ENCODE measurements at places on chromosomes 7 and 10.

GRCh38 chr7:20793694-20794394 lies 7.2 kb upstream of the SP8 start:
- no peak for DNase-seq

- DNase-seq = no peak
Measured at GRCh38 chr7:106313456-106313901, 28.7 kb upstream of the NAMPT start.

DNA sequence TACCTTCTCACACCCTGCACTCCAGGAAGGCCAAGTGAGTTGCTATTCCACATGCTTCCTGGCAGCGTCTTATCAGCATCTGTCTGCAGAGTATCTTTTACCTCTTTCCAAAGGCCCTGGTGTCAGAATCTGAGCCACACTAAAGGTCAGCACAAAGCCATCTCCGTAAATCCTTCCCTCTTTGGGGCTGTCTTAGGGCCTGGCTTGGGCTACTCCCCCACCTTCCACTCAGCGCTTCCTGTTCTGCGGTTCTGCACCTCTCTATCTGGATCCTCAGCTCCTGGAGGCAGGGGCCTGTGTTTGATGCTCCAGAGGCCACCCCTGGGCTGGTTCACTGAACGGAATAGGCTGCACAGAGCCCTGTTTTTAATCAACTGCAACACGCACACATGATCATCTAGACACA lies 334.8 kb upstream of the GALNT17 start:
- no peak for DNase-seq

DNA sequence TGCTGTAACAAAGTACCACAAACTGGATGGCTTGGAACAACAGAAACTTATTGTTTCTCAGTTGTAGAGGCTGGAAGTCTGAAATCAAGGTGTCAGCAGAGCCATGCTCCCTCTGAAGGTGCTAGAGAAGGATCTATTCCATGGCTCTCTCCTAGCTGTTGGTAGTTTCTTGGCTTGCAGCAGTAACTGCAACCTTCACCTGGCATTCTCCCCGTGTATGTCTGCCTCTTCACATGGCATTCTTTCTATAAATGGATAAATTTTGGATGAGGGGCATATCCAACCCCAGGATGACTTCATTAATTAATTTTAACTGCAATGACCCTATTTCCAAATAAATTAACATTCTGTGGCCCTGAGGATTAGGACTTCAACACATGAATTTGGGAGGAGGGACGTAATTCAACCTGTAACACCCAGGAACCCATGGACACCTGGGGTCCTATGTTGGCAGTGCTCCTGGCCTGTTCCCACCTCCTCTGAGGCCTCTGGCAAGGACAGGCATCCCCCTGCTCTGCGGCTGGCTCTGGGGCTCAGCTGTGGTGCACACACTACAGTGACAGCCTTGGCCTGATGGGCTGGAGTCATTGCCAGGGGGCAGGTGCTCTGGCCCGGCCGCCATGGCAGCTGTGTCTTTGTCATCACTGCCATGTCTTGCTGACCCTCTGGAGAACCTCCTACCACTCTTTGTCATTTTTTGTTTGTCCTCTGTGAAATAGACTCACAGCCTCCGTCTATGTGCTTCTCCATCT lies 30.8 kb downstream of the LSMEM1 start:
- no peak for DNase-seq

DNA sequence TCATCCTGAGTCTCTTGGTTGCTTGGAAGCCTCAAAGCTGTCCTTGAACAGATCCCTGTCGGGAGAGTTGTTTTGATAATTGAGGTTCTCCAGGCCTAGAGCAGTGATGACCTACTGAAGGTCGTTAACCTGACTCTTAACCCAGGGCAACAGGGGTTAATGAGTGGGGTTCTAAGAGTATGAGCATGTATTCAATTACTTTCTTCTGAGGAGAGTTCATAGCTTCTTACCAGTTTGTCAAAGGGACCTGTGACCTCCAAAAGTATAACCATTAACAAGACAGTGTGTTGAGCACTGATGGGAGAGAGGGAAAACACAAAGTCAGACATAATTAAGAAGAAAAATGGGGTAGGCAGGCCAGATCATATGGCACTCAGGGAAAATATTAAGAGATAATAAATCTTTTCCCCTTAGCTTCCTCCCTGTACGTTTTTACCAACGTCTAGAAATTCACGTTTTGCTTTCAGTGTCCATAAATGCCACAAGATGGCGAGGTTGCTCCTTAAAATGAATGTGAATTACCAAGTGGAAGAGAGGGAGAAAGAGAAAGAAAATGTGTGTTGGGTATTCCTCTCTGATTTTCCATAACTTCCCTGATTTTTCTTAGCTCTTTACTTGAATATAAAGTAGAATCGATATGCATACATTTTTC lies 97.6 kb downstream of the SUGCT start:
- DNase-seq = no peak

- no peak for DNase-seq
Measured at GRCh38 chr10:70906953-70907636, 18.7 kb upstream of the PCBD1 start.
